ENCODE measurements at places on chromosomes 11 and 22.

DNA sequence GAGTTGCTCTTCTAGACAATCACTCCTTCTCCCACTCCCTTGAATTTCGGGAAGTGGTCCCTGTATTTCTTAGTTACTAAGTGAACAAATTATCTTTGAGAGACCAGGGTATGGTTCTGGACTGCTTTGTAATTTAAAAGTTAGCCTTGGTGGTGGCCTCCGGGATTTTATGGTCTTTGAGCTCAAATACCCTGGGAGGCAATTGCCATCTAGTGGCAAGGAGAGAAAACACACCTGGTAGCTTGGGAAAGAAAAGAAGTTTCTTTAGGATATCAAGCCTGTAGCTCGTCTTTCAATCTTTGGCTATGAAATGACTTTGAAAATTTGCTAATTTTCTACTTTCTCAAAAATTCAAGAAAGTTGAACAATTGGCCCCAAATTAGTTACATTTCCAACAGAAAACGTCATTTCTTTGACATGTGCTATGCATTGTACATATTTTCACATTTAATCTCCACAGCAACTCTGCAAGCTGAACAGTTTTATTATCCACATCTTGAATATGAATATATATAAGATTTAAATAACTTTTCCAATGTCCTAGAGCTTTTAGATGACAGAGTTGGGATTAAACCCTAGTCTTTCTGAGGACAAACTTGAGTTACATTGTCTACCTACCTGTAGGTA lies 39.1 kb downstream of the MMP27 start:
- no peak for DNase-seq

- no peak for DNase-seq
Observed at GRCh38 chr11:26896719-26897118, 97.2 kb upstream of the FIBIN start.

GRCh38 chr11:111736621-111737443 lies 29.4 kb downstream of the PPP2R1B start:
- DNase-seq = no peak

- DNase-seq = no peak
Observed at GRCh38 chr22:17130199-17130598, 9.0 kb upstream of the TMEM121B start.

GRCh38 chr11:16167706-16168487 lies 188.4 kb downstream of the SOX6 start:
- DNase-seq = no peak

GRCh38 chr11:69912911-69913451 lies 93.8 kb upstream of the FGF3 start:
- DNase-seq = peak; percentile 12

- no peak for DNase-seq
Observed at GRCh38 chr22:30416403-30416802, 9.2 kb upstream of the MTFP1 start.

GRCh38 chr11:126156814-126157213 lies 54.6 kb downstream of the RPUSD4 start:
- no peak for DNase-seq

DNA sequence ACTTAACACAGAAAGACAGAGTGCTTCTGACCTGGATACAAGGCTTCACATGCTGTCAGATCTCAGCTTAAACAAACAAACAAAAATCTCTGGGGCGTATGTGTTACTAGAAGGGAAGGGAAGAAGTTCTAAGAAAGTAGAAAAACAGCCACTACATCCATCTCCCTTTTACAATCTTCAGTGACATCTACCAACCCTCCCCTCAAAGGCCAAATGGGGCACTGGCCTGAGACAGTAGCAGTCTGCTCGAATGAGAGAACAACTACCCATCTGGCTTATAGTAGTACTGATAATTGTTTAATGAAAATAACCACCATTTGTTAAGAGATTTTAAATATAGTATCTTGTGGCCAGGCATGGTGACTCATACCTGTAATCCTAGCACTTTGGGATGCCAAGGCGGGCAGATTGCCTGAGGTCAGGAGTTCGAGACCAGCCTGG lies 29.4 kb downstream of the CCDC83 start:
- DNase-seq = no peak

DNA sequence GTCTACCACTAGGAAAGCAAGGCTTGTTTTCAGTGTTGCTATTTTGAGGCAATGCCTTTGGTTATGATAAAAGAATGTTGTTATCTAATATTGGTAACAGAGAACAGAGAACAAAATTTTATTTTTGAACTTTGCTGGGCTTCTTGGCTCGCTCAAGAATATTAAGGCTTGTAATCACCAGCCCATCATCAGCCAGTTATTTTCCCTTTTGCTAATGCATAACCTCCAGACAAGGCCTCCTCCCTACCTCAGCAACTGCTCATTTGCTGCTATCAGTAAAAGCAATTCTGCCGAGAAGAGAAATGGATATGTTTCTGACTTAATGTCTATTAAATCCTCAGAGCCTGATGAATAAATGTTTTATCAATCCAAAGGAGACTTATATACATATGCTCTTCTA lies 8.9 kb downstream of the MTMR2 start:
- no peak for DNase-seq

- no peak for DNase-seq
Observed at GRCh38 chr11:46498968-46499367, 94.9 kb downstream of the AMBRA1 start.

- DNase-seq = no peak
Observed at GRCh38 chr11:8777907-8778767, 95.5 kb downstream of the RPL27A start.

DNA sequence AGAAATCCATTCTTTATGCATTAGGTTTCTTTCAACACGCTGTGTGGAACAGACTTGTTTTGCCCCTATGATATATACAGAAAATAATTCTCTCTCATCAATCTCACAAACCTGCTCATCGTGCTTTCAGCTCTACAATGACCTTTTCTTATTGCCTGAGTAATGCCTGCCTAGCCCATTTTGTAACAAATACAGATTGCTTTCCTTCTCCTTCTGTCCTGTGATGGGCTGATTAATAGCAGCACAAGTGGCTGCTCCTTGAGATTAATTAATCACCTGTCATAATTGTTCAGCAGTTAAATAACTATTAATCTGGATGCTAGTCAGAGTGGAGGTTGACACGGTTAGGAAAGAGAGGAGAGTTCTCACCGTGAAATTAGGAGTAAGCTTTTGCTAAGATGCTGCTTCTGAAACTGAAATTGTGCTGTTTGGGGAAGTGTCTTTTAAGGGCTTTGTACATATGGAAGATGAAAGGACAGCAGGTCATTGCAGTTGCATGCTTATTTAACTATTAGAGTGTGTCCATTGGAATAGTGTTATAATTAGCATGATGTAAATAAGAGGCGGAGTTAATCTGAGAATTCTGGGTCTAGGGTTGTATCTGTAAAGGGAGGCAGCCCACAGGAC lies 1430.5 kb downstream of the FAM181B start:
- DNase-seq = no peak

DNA sequence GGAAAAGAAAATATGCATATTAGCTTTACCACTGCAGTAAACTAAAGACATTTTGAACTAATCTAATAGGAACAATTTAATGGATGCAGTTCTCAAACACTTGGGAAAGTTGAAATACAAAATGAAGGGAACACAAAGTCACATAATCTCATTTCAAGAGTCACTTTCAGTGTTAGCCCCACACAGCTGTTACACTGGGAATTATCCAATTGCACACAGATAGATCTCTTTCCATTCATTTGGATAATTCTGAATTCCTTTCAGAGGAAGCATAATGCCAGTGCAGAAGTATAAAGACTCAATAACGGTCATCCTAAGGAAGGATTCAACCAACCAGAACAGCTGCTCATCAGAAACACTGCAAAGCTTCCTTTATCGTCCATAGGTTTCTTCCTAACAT lies 173.3 kb downstream of the GRIA4 start:
- no peak for DNase-seq

GRCh38 chr22:48940266-48941032 lies 887.2 kb downstream of the BRD1 start:
- no peak for DNase-seq

DNA sequence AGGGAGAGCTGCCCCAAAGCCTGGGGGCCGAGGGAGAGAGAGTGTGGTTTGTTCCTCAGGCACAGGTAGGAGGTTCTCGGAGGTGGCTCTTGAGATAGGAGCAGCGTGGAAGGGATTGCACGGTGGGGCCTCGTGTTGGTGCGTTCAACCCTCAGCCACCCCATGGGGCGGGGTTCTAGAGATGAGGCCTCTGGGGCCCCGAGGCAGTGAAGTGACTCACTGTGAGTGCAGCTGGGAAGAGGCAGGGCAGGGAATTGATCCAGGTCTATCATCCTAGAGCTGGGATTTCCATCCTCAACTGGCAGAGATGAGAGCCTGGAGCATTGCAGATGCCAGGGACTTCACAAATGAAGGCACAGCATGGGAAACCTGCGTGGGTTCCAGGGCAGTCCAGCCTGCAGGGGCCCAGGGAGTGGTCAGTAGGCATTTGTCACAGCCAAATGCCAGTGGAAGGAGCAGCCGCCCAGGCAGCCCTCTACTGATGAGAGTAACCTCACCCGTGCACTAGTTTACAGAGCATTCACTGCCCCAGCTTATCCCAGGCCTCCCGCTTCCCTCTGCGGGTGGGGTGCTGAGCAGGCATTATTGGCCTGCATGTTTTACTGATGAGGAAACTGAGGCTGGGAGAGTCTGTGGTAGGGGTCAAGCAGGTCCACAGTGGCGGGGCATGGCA lies 5.1 kb upstream of the SMARCB1 start:
- DNase-seq = no peak

GRCh38 chr11:45322891-45323600 lies 36.9 kb upstream of the SYT13 start:
- no peak for DNase-seq

- DNase-seq = no peak
Observed at GRCh38 chr11:126522152-126522551, 166.7 kb downstream of the ST3GAL4 start.

- DNase-seq = no peak
Observed at GRCh38 chr11:121429556-121429955, 22.6 kb upstream of the SORL1 start.

- no peak for DNase-seq
Observed at GRCh38 chr11:31844351-31844750, 33.2 kb upstream of the PAX6 start.

GRCh38 chr22:47779474-47779873 lies 1017.0 kb downstream of the TBC1D22A start:
- no peak for DNase-seq

DNA sequence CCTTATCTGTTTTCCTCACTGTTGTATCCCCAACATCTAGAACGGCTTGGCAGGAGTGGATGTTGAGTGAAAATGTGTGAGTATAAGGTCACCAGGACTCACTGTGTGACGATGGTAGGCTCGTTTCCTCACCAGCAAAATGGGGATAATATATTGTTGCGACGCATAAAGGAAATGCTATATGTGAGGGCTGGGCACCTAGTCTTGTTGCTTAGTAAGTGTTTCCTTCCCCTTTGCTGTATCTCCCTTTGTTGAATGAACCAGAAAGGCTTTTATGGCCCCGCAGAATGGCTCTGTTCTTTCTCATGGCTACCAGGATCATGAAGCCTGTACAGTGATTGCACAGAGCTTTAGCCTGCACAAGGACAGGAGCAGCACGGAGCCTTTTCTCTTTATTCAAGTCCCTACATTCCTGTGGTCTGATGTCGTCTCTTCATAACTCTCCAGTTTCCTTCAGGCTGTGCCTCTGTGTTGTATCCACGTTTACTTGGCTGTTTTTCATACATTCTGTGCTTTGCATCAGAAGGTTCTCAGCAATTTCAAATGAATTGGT lies 5.4 kb downstream of the TNRC6B start:
- no peak for DNase-seq

DNA sequence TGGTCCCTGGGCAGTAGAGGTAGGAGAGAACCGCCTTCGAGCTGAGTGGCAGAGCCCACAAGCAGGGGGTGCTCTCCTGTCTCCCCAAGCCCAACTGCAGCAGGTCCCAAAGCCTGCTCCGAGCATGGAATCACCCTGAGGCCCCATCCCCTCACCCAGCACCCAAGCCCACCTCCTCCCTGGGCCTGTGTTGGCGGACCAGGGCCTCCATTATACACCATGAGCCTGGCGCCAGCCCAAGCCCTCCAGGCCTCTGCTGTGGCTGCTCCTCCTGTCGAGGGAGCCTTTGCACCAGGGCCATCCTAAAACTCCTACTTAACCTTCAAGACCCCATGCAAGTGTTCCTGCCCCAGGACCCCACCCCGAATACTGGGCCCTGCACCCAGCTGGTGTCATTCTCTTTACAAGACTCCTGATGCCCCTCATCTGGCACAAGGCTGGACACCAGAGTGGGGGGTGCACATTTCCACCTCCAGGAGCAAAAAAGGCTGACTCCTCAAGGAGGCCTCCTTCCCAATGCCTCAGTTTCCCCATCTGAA lies 16.6 kb downstream of the GP1BB start:
- no peak for DNase-seq

GRCh38 chr11:13140873-13141655 lies 131.9 kb downstream of the RASSF10 start:
- DNase-seq = no peak

DNA sequence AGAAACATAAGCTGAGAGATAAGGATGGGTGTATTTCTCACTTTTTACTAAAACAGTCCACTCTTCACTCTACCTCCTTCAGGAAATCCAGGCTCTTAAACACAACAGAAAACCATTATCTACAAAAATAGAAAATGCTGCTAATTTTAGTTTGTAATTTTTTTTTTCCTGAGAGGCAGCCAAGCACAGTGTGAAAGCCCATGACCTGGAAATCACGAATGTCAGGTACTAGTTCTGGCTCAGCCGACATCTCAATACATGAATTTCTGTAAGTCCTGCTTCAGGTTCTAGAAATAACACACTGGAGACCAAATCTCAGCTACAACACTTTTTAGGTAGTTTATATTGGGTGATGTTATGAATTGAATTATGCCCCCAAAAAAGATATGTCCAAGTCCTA lies 308.9 kb downstream of the KCNA4 start:
- DNase-seq = no peak

DNA sequence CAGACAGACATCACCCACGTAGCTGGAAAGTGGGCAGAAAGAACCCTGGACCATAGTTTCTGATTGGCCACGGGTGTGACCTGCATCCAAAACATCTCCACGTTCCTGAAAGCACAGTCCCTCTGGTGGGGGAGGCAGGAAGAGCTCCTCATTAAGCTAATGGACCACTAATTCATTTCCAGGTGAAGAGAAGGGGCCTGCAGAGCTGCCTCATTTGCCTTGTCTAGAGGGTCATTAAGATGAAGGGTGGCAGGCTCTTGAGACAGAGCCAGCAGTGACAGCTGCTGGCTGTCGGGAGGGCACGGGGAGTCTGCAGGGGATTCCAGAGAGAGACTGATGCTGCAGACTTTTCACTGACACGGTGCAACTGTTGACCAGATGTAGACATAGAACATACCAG lies 149.6 kb upstream of the OPCML start:
- peak; percentile 33 for DNase-seq

DNA sequence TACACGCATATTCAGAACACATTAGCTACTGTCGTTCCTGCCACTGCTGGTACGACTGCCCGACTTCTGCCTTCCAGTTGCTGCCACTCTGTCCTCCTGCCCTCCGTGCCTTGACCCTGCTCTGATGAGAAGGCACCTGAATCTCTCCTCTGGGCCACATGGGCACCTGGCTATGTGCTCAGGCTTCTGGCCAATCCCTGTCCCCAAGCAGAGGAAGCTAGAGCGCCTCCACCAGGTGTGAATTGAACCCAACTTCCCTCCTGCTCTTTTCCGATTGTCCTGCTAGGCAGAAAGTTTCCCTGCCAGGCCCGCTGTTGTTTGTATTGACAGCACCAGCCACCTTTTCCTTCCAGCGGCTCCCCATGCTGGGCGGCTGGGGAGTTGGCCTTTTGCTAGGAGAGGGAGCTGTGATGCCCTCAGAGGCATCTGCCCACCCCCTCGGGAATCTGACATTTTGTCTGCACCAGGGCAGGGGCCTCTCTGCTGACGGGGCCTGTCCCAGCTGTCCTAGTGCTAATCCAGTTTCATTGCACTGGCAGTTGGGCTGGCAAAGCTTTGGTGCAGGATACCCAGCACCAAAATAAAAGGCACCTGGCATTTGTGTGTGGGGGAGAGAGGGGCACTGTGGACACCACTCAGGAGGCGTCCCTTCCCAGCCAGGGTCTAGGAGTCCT lies 118.0 kb downstream of the GRIK4 start:
- no peak for DNase-seq
